T-helper 1 cell (primary cell): ENCODE measurements at places on chromosomes 7 and 10.

DNA sequence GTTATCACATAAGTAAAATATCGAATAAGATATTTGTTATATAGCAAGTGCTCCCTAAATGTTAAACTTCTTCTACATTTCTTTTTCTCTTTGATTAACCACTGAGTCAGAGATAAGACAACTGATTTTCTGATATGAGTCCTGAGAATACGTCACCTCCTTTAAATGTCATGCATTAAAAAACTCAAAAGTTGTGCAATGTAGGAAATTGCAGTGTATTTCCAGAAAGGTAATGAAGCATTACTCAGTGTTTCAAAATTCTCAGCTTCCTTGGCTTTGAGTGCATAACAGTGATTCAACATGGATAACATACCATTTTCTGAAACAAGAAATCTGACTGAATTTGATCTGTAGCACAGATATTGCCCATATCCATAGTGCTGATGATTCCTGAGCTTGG lies 155.8 kb downstream of the BMPER start:
- no peak for DNase-seq

- DNase-seq = no peak
Measured at GRCh38 chr10:59753267-59753666, at the start of gene MRLN. Gene MRLN, minus strand, starts transcription at chr10:59753455.

GRCh38 chr7:27185013-27185853 lies at the start of gene HOXA11:
Gene HOXA11, minus strand, starts transcription at chr7:27185232. Its CDS starts 88 bp downstream, at chr7:27185144.
- no peak for DNase-seq

GRCh38 chr7:47347346-47347745 lies 234.6 kb downstream of the TNS3 start:
- no peak for DNase-seq

DNA sequence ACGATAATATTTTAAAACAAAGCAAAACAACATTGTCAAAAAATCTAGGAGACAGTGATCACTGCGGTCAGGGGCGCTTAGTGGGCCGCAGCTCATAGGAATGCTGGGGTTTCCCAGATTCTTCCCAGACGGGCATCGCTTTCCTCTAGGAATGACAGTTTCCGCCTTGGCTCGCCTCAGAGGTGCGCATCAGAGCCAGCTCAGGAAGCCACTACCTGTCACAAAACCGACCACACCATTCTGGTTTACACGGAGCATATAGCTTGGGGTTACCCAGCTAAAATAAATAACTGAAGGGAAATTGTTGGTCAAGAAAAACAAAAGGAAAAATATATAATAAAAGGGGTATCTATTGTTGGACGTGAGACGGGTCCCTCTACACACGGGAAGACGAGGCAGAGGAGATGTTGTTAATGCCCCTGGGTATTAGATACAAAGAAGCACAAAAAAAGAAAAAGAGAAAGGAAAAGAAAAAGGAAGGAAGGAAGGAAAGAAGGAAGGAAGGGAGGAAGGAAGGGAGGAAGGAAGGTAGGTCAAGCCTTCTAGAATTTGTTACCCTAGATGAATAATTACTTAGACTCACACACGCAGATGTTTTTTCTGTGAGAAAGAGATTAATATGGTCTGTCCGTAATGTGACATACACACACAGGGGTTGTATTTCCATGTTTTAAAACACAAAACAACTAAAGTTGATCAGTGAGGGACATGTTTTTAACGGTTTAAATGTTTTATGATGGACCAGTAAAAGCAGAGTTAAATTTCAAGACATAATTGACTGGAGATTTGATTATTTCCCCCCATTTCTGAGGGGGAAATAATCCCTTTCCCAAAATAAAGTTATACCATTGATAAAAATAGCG lies 292.4 kb upstream of the NFE2L3 start:
- no peak for DNase-seq

DNA sequence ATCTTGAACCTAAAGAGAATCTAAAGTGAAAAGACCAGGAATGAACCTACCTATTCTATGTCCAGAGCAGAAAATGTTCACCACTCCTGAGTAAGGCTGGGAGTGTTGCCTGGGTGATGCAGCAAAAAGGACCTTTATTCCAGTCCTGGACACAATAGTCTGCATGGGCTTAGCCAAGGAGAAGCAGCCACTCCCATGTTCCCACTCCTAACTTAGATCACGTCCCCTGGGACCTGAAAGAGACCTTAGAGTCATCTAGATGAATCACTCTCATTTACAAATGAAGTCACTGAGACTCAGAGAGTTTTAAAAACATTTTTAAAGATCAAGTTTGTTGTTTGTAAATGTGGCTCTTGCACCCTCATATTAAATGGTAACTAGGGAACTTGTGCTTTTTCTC lies 763.4 kb downstream of the KCNMA1 start:
- no peak for DNase-seq

DNA sequence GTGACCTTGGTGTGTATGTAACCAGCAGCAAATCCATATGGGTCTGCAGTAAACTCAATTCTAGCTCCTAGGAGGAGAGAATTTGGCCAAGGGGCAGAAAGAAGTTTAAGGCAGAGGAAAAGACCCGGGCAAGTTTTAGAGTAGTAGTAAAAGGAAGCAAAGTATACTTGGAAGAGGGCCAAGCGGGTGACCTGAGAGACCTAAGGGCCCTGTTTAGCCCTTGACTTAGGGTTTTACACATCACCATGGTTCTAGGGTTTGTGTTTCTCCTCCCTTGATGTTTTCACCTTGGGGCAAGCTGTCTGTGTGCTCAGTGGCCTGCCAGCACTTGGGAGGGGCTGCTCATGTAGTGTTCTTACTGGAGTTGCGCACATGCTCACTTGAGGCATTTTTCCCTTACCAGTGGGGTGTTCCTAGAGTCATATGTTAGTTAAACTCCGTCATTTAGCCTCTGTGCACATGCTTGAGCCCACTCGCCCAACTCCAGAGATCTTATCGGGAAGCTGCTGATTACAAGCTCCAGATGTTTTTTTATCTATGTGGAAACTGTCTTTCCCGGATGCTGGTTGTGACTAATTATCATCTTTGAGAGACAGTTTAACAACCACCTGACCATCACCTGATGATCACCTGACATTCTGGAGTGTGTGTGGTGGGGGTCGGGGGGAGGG lies 137.6 kb upstream of the PRSS1 start:
- no peak for DNase-seq

DNA sequence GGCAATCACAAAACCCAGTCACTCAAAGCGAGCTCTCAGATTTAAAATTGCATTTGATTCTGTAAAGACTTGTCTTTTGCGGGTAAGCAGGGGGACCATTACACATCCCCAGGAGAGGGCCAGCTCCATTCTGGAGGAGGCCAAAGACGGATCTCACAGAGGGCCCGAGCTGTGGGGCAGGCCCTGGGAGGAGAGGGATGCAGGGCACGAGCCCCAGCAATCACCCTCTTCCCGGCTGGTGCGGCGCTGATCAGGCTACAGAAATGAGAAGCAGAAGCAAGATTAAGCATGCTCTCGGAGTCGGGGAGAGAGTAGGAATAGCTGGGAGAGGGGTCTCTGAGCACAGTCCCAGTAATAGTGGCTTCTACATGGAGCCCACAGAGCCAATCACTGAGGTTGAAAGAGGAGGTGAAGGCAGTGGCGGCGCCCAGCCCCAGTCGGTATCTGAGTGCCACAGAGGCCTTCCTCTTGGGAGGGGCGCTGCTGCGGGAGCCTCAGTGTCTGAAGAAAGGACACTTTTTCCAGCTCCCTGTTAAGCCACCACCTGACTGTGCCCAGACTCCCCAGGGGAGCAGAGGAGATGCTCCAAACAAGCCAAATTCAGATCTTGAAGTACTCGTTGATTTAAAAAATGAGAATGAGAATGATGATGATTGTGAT lies 7.1 kb downstream of the CXCL12 start:
- DNase-seq = no peak

GRCh38 chr7:157613575-157614322 lies 276.9 kb downstream of the DNAJB6 start:
- no peak for DNase-seq

GRCh38 chr7:94391726-94392392 lies 2.8 kb upstream of the COL1A2 start:
- peak; percentile 38 for DNase-seq

DNA sequence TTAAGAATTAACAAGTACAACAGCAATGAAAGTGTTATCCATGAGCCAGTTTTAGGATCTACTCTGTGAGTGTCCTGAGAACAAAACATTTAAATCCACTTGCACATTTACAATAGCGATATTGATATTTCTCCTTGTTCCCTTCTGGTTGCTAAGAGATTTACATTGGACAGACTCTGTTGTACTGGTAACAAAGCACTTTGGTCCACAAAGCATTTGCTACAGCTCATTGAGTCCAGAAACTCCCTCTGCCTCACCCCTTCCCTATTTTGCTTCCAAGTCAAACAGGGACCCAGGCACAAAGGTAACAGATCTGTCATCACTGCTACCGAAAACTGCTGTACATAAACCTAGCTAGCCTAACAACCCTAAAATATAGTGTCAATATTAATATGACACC lies 2.1 kb downstream of the ANK3 start:
- DNase-seq = no peak

GRCh38 chr7:126228356-126229061 lies 1024.2 kb downstream of the GRM8 start:
- no peak for DNase-seq

GRCh38 chr7:1893036-1893435 lies 223.0 kb downstream of the ELFN1 start:
- no peak for DNase-seq

DNA sequence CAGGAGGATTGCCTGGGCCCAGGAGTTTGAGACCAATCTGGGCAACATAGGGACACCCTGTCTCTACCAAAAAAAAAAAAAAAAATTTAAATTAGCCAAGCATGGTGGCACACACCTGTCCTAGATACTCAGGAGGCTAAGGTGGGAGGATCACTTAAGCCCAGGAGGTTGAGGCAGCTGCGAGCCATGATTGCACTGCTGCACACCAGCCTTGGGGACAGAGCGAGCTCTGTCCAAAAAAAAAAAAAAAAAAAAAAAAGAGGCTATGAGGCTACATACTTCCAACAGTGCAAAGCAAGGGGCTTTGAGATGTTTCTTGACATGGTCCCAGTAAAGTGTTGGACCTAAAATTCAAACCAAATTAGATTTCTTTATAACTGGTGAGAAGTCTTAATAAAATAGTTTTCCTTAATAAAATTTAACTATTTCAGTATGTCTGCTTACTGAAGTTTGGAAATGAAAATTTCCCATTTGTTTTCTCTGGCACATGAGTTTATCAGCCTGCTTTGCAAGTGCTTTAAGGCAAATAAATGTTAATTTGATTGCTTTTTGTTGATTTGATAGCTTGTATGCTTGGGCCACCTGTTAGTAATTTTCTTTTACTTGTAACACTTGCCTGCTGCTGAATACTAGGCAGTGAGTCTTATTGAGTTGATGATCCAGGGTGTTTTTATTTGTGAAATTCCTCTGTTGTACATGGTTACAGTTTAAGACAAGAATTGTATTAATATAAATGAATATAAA lies 16.1 kb downstream of the CALU start:
- no peak for DNase-seq

DNA sequence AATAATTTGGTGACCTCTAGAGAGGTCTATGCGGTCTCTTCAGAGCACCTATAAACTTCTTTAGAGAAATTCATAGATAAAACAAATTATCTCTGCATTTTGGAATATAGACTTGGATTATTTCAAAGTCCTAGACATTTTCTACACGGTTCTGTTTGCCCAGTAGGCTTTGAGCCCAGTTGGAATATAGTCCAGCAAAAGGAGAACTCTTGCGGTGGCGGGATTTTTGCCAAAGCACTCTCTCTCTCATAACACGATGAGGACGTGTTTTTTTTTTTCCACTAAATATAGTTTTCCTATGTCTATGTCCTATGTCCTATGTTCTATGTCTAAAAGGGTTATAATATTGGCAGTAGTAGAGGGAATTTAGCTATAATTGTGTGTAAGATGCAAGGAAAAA lies 164.9 kb upstream of the AGR3 start:
- DNase-seq = no peak
